T-helper 17 cell (primary cell): ENCODE measurements at places on chromosomes 7 and 10. TPM values are rescaled to one million over a fixed set of nuclear protein-coding genes. Genes with fewer than 3 reads are reported as not detected.

DNA sequence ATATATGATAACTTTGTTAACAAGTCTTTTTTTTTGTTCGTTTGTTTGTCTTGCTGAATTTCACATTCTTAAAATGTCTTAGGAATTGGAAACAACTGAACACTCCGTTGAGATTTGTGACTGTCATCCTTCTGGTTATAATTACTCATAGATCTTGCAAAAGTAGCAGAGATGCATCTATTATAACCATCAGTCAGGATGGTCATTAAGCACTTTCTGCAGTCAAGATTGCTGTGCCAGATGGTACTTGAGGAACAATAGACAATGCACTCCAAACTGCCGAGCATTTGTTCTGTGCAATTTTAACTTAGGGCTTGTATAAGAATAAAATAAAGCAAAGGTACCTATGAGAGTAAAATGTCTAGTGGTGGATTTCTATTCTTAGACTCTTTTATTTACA lies 710.1 kb upstream of the KCND2 start:
- no peak for DNase-seq
- H3K4me3 ChIP-seq, result no peak overlapping the region
- H3K36me3 ChIP-seq, result no peaks in the 10 kb centered on the region
- no peaks in the 10 kb centered on the region for H3K4me1 ChIP-seq
- H3K27me3 ChIP-seq, result no peaks in the 10 kb centered on the region

DNA sequence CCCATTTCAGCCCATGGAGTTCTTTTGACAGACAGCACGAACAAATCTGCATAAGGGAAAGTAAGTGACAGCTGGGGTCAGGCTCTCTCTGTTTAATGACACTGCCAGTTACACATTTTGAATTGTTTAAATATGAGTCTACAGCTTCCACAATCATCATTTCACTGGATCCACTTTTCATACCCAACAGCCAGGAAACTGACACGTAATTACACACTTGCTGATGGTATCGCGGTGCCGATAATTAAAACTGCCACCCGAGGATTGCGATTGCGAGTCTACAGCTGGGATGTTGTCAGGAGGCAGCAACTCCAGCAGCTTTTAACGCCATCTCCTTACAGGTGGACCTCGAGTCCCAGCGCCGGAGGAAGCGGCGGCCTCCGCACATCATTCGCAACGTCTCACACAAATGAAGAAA lies 230.8 kb upstream of the MGMT start:
- H3K36me3 ChIP-seq, result no peaks in the 10 kb centered on the region
- no peaks in the 10 kb centered on the region for H3K27me3 ChIP-seq
- H3K27ac ChIP-seq, result no peak overlapping the region
- no peaks in the 10 kb centered on the region for H3K4me1 ChIP-seq
- no peak for DNase-seq
- H3K4me3 ChIP-seq, result no peak overlapping the region

DNA sequence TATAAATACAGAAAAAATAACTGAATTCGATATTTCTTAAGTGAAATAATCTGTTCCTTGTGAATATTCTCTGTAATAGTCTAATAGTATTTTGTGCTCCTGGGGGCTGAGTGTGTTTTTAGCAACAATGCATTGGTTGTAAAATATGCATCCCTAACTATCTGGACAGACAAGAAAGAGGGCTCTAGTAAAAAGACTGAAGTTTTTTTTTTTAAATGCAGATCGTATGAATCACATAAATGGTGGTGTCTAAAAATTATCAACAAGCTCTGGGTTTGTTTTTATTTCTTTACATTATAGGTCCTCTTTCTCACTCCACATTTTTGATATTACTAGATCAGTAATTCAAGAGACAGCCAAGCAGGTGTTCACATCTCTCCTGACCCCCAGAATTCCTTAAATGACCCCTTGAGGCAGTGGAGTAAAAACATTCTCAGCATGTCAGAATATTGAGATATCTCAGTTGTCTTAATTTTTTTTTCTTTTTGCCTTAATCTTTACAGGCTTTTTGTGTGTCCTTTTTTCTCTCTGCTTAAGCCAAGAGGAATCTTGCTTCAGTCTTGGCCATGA lies 18.2 kb downstream of the ARID5B start:
- H3K36me3 ChIP-seq, result peaks cover 9% of the 10 kb centered on the region
- H3K27me3 ChIP-seq, result no peaks in the 10 kb centered on the region
- H3K4me1 ChIP-seq, result peaks cover 21% of the 10 kb centered on the region
- no peak overlapping the region for H3K4me3 ChIP-seq
- no peak for DNase-seq

DNA sequence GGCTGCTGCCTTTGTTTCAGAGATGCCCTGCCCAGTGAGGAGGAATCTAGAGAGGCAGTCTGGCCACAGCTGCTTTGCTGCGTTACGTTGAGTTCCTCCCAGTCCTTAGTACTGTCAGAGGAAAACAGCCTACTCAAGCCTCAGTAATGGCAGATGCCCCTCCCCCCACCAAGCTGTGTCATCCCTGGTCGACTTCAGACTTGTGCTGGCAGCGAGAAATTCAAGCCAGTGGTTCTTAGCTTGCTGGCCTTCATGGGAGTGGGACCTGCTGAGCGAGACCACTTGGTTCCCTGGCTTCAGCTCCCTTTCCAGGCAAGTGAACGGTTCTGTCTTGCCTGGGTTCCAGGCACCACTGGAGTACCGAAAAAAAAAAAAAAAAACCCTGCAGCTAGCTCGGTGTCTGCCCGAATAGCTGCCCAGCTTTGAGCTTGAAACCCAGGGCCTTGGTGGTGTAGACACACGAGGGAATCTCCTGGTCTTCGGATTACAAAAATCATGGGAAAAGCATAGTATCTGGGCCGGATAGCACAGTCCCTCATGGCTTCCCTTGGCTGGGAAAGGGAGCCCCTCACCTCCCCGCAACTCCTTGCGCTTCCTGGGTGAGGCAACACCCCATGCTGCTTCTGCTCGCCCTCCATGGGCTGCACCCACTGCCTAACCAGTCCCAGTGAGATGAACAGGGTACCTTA lies 9.1 kb downstream of the SDHAF3 start:
- no peaks in the 10 kb centered on the region for H3K27me3 ChIP-seq
- peaks cover 20% of the 10 kb centered on the region for H3K4me1 ChIP-seq
- no peak overlapping the region for H3K27ac ChIP-seq
- peaks cover 7% of the 10 kb centered on the region for H3K36me3 ChIP-seq
- H3K4me3 ChIP-seq, result no peak overlapping the region

GRCh38 chr7:41224063-41224763 lies 478.7 kb downstream of the INHBA start:
- no peaks in the 10 kb centered on the region for H3K36me3 ChIP-seq
- H3K27me3 ChIP-seq, result no peaks in the 10 kb centered on the region

- peaks cover 5% of the 10 kb centered on the region for H3K4me1 ChIP-seq
- H3K27ac ChIP-seq, result no peak overlapping the region
- no peak for DNase-seq
- H3K27me3 ChIP-seq, result peaks cover 24% of the 10 kb centered on the region
These were observed 30.6 kb upstream of the PLEKHA1 start for GRCh38 chr10:122343936-122344335.

GRCh38 chr10:43958964-43959363 lies 310.3 kb upstream of the ZNF32 start:
- no peak overlapping the region for H3K4me3 ChIP-seq
- H3K27ac ChIP-seq, result no peak overlapping the region
- peaks cover 4% of the 10 kb centered on the region for H3K36me3 ChIP-seq

DNA sequence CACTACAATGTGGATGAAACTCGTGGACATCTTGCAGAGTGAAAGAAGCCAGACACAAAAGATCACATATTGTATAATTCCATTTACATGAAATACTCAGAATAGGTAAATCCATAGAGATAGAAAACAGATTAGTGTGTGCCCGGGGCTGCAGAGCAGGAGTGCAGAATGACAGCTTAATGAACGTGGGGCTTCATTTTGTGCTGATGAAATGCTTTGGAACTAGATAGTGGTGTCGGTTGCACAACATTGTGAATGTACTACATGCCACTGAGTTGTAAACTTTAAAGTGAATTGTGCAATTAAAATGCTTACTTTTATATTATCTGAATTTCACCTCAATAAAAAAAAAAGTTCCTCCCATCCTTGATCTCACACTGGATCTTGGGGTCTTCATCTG lies 31.8 kb upstream of the CARD11 start:
- H3K27me3 ChIP-seq, result no peaks in the 10 kb centered on the region
- H3K4me3 ChIP-seq, result no peak overlapping the region
- peaks cover 5% of the 10 kb centered on the region for H3K4me1 ChIP-seq

DNA sequence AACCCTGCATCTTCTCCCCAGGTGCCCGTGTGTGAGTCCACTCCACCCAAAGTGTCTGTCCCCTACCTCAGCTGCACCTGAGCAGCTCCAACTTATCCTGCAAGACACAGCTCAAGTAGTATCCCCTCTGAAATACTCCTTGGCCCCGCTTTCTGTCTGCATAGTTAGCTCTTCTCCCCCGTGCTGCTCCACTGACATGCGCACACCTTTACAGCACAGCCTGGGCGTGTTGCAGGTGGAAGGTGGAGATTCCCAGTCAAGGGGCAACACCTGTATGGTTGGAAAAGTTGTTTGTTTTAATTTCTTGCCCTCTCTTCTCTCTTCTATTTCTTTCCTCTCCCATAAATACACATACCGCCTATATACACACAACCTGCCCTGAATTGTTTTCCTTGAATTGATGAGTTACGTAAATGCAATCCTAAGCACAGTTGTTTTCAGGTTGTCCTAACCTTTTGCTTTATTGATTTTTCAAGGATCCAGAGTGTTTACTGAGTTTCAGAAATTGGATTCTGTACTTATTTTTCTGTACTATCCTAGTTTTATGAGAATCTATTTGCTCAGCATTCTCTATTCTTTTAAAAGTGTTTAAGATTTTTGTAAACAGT lies 14.9 kb downstream of the MET start:
- no peak overlapping the region for H3K27ac ChIP-seq
- H3K4me1 ChIP-seq, result no peaks in the 10 kb centered on the region
- no peaks in the 10 kb centered on the region for H3K36me3 ChIP-seq
- peaks cover 32% of the 10 kb centered on the region for H3K27me3 ChIP-seq

Gene ITGA8
- not detected for total RNA-seq

Gene SLF2
- 19.3 TPM for total RNA-seq

Gene LRRC4
- total RNA-seq, result 0.57 TPM

Gene CRHR2
- not detected for total RNA-seq
